ENCODE measurements at places on chromosomes 1 and 21.
A peak's percentile ranks its signal among the peaks of the same experiment; 100 is the strongest.

GRCh38 chr1:18481190-18481920 is 625 bp downstream of the KLHDC7A start:
- no peak for DNase-seq

GRCh38 chr1:69523461-69523860 is 44.3 kb upstream of the LRRC7 start:
- DNase-seq: no peak

DNA sequence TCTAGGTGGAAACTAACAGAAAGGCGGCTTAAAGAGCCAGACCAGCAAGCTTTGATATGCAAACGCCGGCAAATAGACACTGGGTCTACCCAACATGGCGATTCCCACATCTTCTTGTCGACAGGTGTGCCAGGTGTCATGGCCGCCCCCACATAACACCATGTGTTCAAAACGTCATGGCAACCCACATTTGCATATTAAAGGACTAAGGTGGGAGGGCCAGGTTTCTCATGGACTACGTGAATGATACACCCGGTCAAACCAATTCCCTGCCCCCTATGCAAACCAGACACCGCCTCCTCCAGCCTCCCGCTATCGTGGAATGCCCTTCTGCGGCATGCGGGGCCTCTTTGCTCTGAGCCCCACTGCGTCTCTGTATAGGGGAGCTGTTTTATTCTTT is 41.3 kb downstream of the ICOSLG start:
- no peak for DNase-seq

GRCh38 chr1:173241528-173242347 is 34.6 kb upstream of the TNFSF4 start:
- DNase-seq: no peak

DNA sequence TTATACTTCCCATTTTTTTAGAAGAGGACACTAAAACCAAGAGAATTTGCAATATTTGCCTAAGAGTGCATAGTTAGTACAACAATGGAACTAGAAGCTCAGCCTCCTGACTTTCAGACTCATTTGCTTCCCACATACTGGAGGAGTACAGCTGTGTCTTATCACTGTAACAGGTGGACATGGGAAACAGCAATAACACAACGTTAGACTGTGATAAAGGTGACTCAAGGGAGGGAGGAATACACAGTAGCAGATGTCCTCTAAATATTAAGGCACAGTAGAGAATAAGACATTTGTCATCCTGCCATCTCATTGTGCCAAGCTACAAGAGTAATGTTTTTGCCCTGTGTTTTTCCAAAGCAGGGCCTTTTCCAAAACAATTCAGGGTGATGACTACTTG is 55.4 kb upstream of the JAK1 start:
- DNase-seq: no peak

- no peak for DNase-seq
These were observed 28.3 kb downstream of the GPR157 start for GRCh38 chr1:9100471-9101043.

- DNase-seq: peak; percentile 86
These were observed 1.5 kb downstream of the RGS2 start for GRCh38 chr1:192810253-192810880.
